ENCODE measurements at places on chromosomes 16 and 17.

- DNase-seq: no peak
Observed at GRCh38 chr16:19809693-19810092, 75.0 kb downstream of the GPRC5B start.

DNA sequence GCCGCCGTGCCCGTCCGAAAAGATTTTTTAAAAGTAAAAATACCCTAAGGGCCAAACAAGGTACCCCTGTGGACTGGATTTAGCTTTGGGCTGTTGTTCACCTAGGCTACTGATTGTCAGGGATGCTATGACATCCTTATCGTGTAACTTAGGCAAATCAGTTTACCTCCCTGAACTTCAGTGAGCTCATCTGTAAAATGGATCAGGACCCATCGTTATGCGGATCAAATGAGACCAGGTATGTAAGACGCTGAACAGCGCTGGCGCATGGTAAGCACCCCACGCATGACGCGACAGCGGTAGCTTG is 658 bp upstream of the ZNF771 start:
- DNase-seq: no peak

DNA sequence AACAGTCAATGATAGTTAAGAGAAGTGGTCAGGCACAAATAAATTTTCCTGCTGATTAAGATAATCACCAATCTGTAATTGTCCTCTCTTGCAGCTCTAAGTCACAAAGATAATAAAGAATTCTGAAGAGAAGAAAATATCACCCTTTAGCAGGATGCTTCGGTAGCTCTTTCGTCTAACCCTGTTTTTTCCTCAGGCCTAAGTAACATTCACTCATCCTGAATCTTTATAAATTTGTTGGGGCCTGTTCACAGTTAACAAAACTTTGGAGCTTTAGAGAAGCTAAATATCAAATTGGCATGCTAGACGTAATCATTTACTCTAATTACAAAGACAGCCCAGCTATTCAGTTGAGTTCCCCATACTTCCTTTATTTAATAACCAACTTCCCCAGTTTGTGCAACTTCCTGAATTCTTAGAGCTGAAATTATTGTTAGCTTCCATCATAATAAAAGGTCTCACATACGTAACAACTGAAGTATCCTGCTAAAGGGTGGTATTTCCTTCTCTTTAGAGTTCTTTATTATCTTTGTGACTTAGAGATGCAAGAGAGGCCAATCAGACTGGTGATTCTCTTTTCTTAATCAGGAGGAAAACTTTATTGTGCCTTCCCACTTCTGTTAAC is 118.6 kb downstream of the TANGO6 start:
- no peak for DNase-seq

DNA sequence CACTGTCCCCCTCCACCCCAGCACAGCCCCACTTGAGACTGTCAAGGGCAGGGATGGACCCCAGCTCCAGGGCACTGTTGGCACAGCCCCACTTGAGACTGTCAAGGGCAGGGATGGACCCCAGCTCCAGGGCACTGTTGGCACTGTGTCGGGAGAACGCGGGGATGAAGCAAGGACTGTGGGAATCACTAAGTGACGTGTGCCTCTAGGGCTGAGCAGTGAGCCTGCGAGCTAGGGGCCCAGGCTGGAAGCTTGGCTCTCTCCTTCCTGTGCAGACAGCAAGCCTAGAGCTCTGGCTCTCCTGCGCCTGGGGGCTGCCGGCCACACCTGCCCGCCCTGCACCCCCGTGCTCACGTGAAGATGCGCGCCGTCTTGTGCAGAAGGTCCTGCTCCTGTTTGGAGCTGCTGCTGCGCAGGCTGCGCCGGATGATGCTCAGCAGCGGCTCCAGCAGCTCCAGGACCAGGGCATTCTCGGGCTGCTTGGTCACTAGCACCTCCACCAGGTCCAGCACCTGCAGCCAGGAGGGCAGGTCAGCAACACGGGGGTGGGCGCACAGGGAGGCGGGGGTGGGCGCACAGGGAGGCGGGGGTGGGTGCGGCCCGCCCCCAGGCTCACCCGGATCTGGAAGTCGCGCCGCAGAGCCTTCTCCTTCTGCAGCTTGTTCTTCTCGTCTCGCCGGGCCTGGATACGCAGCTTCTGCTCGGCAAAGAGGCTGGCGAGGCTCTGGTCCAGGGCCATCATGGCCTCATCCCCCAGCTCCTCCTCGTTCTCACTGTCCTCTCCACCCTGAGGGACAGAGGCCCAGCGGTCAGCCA is 10.8 kb downstream of the MYBBP1A start:
- no peak for DNase-seq

DNA sequence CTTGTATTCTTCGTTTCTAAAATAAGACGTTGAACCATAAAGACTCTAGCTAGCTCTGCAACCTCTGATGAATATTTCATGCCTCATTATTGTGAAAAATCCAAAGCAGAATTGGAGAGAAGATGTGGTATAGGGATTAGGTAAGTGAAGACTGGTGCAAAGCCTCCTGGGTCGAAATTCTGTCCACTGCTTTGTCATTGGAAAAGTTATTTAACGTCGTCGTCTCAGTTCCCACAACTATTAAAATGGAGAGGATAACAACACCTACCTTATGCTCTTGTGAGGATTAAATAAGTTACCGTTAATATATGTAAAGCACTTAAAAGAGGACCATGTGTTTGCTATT is 1.4 kb upstream of the PRPSAP2 start:
- DNase-seq: no peak
